ENCODE measurements at places on chromosomes 3 and 15. TPM values are rescaled to one million over a fixed set of nuclear protein-coding genes. Genes with fewer than 3 reads are reported as not detected.

DNA sequence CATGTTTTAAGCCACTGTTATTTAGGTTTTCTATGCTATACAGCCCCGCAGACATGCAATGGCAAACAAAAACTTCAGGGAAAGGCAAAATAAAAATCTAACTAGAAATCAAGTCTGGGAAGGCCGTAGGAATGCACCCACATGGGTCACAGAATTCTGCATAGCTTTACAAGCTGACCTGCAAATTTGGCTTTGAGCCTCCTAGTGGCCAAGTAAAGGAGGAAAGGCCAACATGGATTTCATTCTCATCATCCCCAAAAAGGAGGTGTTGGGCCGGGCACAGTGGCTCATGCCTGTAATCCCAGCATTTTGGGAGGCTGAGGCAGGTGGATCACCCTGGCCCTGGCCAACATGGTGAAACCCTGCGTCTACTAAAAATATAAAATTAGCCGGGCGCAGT lies 124.3 kb downstream of the FBLN2 start:
- DNase-seq: no peak

Gene ZNF502
- 11.1 TPM for polyA plus RNA-seq

Gene NR2E3
- polyA plus RNA-seq: 0.82 TPM

GRCh38 chr3:81472600-81473362 lies 288.7 kb downstream of the GBE1 start:
- no peak for DNase-seq

DNA sequence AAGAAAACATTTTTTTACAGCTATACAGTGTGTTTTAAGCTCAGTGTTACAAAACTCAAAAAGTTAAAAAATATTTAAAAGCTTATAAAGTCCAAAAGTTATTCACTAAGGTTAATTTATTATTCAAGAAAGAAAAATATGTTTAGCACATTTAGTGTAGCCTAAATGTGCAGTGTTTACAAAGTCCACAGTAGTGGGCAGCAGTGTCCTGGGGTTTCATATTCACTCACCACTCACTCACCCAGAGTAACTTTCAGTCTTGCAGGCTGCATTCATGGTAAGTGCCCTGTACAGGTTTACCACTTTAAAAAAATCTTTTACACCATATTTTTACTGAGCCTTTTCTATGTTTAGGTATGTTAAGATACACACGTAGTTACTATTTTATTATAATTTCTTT lies 300.2 kb upstream of the TRIM42 start:
- no peak for DNase-seq

Gene SERINC4
- not detected for polyA plus RNA-seq

DNA sequence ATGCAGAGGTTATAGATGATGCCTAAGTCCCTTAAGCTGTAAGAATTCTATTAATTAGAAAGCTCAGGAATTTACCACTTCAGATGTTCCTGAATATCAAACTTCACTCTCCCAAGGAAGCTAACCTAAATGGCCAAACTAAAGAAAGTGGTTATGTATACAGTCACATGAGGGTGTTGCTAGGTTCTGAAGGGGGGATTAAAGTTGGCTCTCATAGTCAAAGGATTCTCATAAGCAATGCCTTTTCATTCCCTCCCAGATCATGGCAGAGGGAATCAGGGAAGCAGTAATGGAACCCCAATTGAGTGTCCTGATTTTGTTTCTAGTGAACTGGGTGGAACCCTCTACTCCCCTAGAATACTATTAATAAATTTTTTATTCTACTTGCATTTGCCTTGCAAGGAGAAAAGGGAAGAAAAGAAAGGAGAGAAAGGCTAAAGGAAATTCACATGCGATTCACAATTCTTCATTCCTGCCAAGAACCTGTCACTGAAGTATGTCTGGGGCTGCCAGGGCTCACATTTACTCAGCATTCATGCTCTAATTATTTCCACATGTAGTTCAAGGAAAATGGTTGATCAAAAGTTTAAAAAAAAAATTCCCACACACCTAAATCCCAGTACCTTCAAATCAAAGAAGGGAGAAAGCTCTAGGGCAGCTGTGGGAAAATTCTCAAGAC lies 25.1 kb downstream of the FSTL1 start:
- DNase-seq: no peak

GRCh38 chr15:100987143-100987542 lies 68.0 kb downstream of the LRRK1 start:
- no peak for DNase-seq

All from left renal cortex interstitium (tissue), 4 donors.